ENCODE measurements at places on chromosomes 16 and 17. TPM values are rescaled to one million over a fixed set of nuclear protein-coding genes. Genes with fewer than 3 reads are reported as not detected.

Gene TBX21
- total RNA-seq: not detected

DNA sequence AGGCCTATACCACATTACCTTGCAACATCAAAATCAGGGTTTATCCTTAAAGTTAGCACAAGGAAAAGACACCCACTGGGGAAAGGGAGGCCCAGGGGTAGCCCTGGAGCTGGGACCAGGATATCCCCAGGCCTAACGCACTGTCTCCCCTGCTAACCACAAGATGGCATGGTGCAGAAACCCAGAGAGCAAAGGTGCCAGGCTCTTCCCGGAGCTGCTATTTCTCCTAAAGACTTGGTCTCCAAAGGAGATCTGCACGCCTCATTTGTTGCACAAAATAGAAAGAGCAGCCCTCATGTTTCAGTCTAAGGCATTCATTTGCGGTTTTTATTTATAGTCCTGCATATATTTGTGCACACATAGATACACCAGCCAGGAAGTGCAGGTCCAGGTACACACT, 408.6 kb downstream of the SOX9 start:
- H3K27me3 ChIP-seq: no peaks in the 10 kb centered on the region
- H3K36me3 ChIP-seq: no peaks in the 10 kb centered on the region
- no peaks in the 10 kb centered on the region for H3K4me1 ChIP-seq
- no peak overlapping the region for H3K4me3 ChIP-seq
- no peak for DNase-seq
- no peak overlapping the region for H3K27ac ChIP-seq

DNA sequence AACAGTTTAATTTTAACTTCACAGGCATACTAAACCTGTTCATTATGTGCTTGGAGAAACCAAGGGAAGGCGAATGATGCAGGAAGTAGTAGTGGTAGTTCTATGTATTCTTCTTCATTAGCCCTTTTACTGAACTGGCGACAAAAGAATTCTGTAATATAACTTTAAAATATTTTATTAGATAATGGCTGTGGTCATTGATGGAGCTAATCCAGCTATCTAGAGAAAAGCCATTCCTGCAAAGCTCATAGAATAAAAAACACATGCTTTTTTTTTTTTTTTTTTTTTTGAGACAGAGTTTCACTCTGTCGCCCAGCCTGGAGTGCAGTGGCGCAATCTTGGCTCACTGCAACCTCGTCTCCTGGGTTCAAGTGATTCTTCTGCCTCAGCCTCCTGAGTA, 23.5 kb downstream of the TANC2 start:
- no peaks in the 10 kb centered on the region for H3K36me3 ChIP-seq
- H3K4me1 ChIP-seq: peaks cover 20% of the 10 kb centered on the region
- DNase-seq: no peak
- no peak overlapping the region for H3K4me3 ChIP-seq
- H3K27ac ChIP-seq: no peak overlapping the region

DNA sequence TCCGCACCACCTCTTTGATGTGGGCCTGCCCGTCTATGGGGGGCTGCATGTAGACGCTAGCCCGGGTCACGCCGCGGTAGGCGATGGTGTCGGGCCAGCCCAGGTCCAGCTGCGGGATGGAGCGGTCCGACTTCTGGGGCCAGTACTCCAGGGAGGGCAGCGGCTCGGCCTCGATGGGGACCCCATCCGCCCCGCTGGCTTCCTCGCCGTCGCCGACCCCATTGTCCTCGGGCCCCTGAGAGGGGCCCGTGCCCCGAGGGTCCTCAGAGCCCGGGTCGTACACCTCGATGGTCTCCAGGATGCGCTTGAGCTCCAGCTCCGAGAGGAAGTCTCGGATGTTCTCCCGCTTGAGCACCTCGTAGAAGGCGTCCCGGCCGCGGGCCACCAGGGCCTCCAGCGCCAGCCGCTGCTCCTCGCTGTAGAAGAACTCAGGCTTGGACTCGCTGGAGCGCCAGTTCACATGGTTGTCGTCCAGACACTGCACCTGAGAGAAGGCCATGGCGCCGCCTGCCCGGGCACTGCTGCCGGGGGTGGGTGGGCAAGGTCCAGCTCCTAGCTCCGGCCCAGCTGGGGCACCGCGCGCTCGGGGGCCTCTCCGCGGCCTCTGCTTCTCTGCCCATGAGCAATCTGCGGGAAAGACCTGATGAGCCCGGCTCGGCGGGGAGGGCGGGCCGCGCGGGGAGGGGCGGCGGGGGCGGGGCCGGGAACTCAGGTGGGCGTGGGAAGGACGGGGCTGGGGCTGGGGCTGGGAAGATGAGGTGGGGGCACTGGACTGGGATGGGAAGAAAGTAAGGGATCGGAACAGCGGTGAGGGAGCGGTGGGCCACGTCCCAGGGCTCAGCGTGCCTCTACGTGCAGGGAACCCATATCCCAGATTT, 782 bp downstream of the FAM83G start:
- peak; percentile 82 for DNase-seq
- no peaks in the 10 kb centered on the region for H3K36me3 ChIP-seq
- H3K27ac ChIP-seq: peak overlapping the region; percentile 74
- H3K4me1 ChIP-seq: peaks cover 24% of the 10 kb centered on the region
